Stimulated activated CD4-positive, alpha-beta T cell treated with anti-CD3 and anti-CD28 coated beads, Interleukin-1b, Interleukin-23, amount 100 ng/mL, for 4 hours (primary cell): ENCODE measurements at places on chromosomes 12 and 14.

GRCh38 chr14:45699471-45699870 is 446.5 kb upstream of the MIS18BP1 start:
- DNase-seq: no peak

DNA sequence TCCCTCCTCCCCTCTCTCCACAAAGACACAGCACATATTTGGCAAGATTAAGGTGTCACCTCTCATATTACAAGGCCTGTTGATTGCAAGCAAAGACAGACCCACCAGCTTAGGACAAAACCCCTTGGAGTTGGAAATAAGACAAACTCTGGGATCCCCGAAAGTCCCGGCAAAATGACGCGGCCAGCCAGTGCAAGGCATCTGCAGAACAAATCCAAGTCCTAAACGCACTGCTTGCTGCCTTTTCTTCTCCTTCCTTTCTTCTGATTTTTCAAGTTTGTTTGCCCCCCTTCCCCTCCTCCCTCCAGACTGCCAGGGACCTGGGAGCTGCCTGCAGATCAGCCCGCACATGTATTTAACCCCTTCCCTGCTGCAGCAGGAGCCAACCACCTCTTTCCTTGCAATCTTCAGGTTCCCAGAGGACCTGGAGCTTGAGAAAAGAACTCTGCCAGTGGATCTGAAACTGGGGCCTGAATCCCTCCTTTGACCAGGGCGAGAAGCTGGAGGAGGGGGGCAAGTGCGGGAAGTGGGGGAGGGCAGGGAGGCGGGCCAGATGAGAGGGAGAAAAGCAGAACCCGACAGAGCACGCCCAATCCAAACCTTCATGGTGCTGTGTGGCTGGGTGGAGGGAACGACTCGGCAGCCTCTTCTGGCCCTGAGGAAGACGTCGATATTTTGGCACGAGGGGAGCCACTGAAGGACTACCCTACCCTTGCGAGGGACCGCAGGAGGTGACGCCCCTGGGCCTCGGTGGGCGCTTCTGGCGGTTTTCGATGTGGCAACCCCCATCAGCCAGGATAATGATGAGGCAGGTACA is 2.0 kb upstream of the NTF3 start:
- DNase-seq: no peak

DNA sequence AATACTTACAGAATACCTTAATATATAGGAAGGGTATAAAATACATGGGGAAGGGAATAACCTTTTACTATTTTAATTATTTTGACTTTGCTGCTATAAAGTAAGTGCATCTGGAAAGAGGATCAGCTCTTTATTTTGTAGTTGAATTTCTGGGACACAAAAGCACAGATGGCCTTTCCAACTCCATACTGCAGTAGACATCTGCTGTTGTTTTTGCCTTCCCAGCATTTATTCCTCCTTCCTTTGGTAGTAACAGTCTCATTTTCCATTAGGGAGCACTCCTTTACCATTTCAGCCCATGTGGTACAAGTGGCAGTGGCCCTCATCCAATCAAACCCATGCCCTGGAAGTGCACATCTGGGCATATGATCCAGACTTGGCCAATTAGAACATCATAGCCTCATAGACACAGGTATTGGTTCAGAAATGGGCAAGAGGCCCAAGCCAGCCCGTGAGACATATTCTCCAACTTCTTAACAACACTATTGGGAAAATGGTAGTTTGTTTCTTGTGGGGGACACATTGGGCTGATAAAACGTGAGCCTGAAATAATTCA is 64.8 kb upstream of the YARS2 start:
- DNase-seq: no peak

DNA sequence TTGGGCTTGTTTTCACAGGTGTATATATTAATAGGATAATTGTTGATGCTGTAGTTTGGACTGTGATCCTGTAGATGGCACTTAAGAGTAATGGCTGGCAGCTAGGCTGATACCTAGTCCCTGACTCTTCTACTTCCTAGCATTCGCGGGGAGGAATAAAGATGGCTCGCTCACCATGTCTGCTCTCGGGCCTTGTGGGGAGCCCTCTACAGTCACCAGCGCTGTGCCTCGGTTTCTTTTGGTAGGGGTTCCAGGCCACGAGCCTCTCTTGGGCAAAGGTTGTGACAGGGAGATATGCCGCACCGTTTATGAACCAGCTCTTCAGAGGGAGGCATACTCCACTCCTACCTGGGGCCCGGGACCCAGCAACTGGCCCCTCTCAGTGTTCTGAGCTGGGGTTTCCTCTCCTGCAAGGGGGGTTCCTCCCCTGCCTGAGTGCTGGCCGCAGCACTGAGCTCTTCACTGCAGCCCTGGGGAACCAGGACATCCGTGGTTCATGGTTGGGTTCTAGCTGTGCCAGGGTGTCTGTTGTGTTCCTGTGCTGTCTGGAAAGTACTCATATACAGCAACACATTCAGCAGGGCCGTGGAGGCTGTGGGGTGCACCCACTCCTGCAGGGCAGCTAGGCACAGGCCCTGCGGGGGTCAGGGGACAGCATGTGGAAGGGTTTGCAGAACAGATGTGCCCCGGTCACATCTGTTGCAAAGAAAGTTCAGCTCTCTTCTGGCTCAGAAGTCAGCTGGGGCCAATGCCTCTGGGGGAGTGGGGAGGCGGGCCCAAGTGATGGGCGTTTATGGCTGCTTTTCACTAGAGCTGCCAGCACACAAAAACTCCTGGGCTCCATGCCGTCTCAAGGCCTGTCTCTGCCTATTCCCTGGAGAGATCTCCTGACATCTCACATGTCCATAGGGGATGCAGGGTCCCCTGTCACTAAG is 147.9 kb downstream of the PPFIA2 start:
- no peak for DNase-seq

DNA sequence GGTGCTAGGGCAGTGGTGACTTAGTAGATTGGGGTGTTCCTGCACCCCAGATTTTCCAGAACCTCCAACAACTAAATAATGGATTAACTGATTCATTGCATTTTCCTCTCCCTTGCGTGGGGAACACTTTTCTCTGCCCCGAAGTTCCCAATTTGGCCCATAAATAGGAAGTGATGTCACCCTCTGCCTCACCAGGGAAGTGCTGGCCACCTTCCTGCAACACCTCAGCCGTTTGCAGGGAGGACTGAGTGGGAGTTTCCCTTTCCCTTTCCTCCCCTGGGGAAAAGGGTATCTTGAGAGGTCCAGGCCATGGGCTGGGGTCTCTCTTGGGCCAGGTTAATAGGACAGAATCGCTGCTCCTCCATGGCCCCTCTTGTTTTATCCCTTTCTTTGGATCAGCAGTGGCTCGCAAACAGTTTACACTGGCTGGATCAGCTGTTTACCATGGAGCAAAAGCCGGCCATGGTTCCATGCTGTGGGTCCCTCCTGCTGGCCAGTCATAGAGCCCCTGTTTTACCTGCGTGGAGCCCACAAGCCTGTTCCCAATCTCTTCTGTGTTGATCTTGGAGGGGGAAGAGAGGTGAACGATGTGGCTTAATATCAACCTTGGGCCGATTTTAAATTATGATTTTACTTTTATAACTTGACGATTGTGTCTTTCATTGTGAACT is 91.6 kb upstream of the VRK1 start:
- no peak for DNase-seq

- DNase-seq: no peak
Observed at GRCh38 chr12:41424651-41425050, 236.5 kb downstream of the PDZRN4 start.

DNA sequence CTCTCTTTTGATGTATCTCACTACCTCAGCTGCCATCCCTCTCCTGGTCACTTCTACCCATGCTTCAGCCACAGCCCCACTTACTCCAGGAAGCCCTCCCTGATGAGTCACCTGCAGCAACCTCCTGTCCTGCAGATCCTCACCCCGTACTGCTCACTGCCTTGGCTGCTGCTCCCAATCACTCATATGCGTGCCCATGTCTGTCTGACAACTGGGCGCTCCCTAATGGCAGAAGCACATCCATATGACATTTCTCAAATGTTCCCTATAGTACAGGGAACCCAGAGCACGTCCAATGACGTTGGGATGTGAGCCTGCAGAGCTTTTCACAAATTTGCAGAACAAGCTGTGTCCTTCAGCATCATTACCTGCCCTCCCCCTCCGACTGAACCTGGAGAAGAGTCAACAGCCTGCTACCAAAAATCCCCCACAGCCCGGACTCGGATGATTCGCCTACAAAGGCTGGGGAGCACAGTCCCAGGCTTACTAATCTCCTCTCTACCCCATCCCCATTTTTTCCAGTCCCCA is 90.0 kb downstream of the SINHCAF start:
- no peak for DNase-seq

DNA sequence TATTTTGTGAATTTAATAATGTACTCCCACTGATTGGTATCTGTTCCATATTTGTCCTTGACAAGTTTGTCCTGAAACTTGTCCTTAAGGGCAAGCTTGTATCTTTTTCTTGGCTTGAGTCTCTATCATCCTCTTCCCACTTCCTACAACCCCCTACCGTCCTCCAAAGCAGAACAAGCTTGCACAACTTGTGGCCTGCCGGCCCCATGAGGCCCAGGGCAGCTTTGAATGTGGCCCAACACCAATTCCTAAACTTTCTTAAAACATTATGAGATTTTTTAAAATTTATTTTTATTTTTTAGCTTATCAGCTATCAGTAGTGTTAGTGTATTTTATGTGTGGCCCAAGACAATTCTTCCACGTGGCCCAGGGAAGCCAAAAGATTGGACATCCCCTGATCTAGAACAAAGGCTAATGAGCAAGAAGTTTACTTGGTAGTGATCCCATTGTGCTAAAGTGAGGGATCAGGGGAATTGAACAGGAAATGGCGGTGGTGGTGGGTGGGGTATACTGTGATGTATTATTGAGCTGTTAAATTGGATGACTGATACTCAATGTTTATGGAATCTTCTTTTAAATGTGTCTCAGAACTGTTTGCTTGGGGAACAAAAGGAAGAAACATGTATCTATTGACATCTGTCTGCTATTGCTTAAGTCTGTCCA is 37.8 kb downstream of the TMX1 start:
- no peak for DNase-seq

DNA sequence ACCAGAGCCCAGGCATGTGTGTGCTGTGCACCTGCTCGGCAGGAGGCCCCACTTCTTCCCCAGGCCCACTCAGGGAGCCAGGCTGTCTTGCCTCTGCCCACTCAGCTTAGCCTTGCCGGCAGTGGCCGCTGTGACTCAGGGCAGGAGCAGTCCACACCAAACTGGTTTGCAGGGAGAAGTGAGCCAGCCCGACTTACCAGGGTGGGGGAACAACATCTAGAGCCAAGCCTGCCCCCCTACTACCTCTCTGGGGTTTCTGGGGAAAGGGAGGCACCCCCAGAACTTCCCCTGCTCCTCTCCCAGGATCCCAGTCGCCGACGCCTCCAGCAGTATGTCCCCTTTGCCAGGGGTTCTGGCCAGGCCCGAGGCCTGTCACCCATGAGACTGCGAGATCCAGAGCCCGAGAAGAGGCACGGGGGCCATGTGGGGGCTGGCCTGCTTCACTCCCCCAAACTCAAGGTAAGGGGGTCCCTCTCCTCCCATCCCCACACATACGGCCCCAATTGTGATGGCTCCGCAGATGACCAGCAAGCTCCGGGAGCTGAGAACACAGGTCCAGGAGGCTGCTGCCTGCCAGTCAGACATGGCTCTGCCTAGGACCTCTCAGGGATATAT is 3.0 kb downstream of the PLEKHG6 start:
- no peak for DNase-seq

DNA sequence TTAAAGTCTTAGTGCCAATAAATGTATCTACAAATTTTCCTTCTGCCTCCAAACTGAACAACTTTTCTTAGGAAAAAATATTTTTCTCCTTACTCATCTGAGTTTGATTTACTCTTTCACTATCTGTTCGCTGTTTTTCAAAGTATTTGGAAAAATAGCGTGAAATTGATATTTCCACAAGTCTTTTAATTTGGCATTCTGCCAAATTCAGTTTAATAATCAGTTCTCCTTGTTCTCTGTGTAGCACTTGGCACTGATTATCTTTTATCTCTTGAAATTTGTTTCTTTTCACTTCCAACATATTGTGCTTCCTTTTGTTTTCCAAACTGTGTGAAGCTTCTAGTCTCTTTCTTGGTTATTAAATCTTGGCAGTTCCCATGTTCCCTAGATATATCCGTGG is 559.8 kb downstream of the RPL10L start:
- DNase-seq: no peak

GRCh38 chr12:100324498-100324897 is 32.4 kb upstream of the SLC17A8 start:
- no peak for DNase-seq

DNA sequence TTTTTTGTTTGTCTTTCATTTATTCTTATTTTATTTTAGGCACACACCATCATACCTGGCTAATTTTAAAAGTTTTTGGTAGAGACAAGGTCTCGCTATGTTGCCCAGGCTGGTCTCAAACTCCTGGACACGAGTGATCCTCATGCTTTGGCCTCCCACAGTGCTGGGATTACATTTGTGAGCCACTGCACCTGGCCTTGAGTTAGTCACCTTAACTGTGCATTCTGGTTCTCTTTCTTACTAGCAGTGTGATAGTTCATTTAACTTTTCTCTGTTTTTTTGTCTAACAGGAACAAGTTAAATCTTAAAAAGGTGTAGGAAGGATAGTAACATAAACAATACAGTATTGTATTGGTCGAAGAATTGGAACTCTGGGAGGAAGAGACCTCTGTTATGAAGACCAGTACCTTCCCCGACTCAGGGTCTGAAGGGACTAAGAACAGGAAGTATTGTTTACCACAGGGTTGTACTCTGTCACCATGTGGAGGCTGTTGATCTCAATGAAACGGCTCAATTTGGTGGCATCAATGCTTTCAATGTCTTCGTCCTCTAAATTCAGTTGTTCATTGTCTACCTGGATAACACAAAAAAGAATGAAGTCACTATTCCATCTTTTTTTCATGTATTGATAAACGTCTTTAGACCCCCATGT is 17.7 kb downstream of the ERP27 start:
- no peak for DNase-seq
